Left cardiac atrium (tissue), 4 donors: ENCODE measurements at places on chromosomes 6 and 20. TPM values are rescaled to one million over a fixed set of nuclear protein-coding genes. Genes with fewer than 3 reads are reported as not detected.

DNA sequence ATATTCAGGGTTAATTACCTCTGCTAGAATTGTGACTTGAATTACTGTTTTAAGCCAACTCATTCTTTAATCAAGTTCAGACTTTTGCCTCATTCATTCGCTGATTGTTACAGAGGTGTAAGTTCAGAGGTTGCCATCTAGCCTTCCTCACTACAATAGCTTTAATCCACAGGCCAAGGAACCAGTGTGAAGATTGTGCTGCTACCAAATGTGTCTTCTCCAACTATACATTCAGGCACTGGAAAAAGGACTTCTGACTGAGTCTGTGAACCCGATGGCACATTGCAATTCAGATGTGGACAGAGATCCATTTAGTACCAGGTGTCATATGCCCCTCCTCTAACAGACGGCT is 111.2 kb upstream of the ADGRF1 start:
- DNase-seq: no peak

GRCh38 chr6:138572167-138572875 is 73.0 kb upstream of the NHSL1 start:
- peak; percentile 77 for DNase-seq

- DNase-seq: no peak
Measured at GRCh38 chr20:22093122-22093521, 387.7 kb downstream of the PAX1 start.

DNA sequence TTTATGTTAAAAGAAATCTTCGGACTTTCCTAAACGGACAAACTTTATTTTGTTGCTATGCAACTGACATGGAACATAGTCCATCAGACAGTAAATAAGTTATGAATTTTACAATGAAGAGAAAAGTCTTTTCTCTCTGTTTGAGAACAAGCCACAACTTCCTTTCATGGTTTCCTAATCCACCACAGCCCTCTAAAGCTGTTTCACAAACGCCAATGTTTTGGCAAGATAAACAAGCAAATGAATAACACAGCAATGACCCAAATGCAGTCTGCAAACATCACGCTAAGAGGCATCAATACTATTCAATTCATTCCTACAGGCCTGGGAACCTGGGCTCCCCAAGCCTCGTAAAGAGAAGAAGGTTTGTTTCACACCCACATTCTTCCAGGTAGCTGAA is 60.4 kb downstream of the HAO1 start:
- DNase-seq: no peak

Gene PRKN
- total RNA-seq: 22.2 TPM

DNA sequence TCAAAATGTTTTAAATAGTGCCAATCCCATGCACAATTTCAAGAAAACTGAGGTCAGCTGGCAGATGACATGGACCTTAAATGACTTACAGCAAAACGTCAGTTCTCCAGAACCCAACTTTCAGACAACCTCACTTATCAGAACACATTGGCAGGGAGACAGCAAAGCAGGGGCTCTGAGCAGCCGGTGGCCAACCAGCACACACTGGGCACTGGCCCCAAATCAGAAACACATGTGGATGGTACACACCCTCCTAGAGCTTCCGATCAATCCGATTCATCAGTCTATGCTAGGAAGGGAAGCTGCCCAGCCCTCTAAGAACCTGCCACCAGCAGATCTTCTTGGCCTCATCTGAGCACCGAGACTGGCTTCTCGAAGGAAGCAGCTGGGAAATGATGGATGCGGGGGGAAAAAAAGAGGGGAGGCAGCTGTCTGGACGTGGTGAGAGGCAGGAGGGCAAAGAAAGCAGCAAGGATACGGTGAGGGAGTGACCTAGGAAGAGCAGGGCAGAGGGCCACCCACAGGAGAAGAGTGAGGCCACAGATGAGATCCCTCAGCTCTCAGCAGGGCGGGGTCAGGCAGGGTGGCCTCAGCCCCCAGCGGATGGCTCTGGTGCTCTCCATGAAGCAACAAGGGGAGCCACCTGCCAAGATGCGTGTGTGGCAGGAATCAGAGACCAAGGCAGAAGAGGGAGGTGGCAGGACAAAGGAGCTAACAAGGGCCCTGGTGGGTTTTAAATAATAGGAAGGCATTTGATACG is 32.9 kb downstream of the TAF4 start:
- no peak for DNase-seq

Gene NKX2-2
- not detected for total RNA-seq

DNA sequence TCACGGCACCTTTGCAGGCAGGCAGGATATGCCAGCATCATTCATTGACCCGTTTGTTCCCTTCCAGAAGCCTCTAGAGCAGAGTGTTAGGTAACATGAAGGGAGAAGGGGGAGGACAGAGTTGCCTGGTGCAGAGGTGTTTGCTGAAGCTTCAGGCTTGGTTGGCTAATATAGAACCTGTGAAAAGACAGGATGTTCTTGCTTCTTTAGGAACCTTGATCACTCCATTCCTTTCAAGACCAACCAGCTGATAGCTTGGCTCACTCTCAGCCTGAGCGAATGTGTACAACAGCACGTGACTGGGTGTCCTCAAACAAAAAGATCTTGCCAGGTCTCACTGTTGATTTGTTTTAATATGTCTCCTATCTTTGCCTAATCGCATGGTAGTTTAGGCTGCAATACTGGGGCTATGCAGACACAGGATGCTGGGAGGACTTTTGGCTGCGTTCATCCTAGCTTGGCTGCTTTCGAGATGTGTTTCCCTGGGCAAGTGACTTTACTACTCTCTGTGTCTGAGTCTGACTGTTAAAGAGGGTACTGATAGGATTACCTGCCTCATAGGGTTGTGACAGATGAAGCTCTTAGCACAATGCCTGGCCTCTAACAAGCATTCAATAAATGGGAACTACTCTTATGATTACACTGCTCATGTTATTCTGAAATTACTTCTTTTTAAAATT is 16.0 kb downstream of the SHLD1 start:
- peak; percentile 47 for DNase-seq

Gene CAGE1
- not detected for total RNA-seq

Gene SRSF3
- total RNA-seq: 201 TPM

Gene ZSCAN26
- total RNA-seq: 11.9 TPM

DNA sequence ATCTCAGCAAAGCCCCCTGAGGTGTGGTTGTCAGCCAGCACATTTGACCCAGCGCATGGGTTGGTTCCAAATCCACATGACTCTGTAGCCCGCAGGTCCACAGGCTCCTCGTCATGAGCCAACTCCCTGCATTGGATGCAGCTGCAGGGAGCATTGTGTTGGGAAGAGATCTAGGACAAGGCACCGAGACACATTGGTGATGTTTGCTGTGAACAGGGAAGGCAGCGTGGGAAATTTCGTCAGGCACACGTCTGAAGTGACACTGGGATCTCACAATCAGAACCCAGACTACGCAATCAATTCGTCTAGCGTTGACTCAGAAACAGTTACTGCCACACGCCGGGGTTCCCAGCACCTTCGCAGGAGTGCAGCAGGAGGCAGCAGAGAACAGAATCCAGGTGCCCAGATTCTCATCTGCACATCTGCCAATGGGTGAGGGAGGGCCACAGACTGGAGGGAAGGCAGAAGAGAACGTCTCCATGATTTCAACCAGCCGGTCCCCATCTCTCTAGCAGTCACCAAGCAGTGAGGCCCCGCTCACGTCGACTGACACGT is 177.0 kb downstream of the TTLL2 start:
- no peak for DNase-seq

Gene HLA-DQB1
- 4.6 TPM for total RNA-seq

Gene SCRT2
- not detected for total RNA-seq

DNA sequence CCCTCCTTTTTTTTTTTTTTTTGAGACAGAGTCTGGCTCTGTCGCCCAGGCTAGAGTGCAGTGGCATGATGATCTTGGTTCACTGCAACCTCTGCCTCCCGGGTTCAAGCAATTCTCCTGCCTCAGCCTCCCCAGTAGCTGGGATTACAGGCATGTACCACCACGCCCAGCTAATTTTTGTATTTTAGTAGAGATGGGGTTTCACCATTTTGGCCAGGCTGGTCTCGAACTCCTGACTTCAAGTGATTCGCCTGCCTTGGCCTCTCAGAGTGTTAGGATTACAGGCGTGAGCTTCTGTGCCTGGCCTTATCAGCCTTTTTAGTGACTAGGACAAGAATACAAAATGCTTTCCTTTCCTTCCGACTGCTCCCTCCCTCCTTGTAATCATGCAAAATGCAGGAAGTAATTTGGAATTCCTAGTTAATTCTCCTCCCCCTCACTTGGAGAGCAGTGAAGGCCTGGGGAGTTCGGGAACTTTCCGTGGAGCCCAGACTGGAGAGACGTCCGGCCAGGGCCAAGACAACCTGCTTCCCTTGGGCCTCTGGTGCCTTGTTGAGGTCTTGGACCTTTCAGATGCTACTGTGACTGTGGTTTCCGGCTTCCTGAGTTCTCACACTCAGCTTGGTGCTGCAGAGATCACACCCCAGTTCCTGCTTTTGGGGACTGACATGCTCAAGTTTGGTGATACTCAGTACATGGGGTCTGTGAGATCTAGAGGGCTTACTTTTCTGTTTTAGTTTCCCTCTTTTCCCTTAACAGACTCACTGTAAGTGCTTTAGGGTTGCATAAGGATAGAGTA is 3.9 kb upstream of the PHF20 start:
- peak; percentile 81 for DNase-seq

DNA sequence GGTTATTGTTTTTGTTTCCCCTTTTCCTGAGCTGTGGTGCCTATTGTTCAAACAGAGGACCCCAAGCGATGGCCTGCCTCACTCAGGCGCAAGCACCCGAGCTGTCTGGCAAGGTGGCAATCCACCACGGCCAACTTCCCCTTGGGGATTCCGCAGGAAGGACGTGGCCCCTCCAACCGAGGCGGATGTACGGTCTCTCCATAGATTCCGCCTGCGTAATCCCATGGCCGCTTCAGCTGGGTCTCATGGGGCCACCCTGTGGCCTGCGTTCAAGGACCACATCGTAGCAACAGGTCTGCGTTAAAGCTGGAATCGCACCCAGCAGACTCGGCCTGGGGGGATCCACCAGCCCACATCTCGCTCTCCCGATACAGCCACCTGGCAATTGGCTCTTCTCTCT is 79.9 kb downstream of the CEBPB start:
- DNase-seq: no peak

DNA sequence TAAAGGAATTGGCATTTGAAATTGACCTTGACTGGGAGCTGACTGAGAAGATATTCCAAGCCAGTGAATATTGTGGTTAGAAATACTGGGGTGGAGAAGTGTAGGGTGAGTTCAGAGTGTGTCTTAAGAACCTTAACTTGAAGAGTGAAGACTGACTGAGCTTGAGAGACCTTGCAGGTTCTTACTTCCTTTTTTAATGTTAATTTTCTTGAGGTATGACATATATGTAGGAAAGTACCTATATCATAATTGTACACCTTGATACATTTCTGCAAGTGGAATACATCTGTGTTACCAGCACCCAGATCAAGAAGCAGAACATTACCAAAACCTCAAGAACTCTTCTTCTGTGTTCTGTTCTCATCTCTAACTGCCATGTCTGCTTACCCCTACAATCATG is 11.0 kb downstream of the DHX35 start:
- DNase-seq: no peak

Gene POLR1C
- 17.8 TPM for total RNA-seq

Gene COL10A1
- not detected for total RNA-seq

Gene HLA-DOA
- total RNA-seq: 3.0 TPM

GRCh38 chr6:166463359-166464067 is 80.8 kb upstream of the MPC1 start:
- no peak for DNase-seq

- DNase-seq: no peak
Measured at GRCh38 chr20:41714030-41714429, 95.9 kb upstream of the CHD6 start.

Gene CTAGE9
- not detected for total RNA-seq

Gene HLA-DQA1
- 7.7 TPM for total RNA-seq

- no peak for DNase-seq
Measured at GRCh38 chr20:57618091-57618763, 2.0 kb downstream of the ZBP1 start.

DNA sequence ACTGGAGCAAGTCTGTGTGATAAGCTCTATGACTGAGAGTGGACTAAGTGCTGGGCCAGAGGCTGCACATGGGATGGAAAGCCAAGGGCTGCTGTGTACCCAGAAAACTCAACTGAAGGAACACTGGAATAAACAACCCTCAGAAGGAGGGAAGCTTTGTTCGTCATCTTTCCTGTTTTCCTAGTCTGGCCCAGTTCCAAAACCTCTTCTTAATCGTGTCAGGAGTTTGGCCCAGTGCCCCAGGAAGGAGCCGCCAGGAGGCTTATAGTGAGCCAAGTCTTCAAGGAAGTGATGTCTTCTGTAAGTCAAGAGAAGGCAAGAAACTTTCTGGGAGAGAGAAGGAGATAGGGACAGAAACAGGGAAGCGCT is 23.3 kb upstream of the TOP1 start:
- peak; percentile 89 for DNase-seq

DNA sequence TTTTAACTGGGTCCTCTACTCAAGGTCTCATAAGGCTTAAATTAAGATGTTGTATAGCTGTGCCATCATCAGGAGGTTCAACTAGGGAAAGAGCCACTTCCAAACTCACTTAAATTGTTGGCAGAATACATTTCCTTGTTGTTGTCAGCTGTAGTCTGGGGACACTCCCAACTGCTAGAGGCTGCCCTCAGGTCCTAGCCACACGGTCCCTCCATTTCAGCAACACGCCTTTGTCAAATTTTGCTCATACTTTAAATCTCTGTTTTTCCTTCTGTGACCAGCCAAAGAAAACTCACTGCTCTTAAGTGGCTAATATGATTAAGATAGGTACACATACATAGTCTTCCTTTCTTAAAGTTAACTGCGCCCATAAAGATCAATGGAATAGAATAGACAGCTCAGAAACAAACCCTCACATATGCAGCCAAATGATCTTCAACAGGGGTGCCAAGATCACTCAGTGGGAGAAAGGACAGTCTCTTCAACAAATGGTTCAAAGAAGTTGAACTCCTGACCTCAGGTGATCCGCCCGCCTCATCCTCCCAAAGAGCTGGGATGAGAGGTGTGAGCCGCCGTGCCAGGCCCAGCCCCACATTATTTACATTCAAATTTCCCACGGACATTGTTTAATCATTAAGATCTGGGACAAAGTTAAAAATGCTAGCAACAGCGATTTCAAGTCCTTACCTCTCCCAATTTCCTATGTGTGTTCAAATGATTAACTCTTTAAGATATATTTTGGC is 76.4 kb upstream of the ELOVL5 start:
- no peak for DNase-seq

Gene SOBP
- 13.6 TPM for total RNA-seq

DNA sequence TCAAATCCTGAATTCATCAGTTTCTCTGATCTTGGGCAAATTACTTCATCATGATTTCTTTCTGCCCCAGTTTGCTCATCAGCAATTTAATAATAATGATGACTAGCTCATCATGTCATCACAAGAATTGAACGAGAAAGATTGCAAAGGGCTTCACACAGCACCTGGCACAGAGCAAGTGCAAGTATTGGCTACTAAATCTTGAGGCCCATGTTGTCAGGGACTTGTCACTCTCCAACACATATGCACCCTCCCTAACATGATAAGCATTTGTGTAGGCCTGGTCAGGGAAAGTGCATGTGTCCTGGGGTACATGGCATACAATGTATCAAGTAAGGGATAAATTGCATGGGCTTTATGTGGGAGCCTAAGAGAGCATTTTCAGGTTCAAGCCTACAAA is 6.4 kb downstream of the SMLR1 start:
- no peak for DNase-seq
